ENCODE measurements at places on chromosomes 7 and 10.

DNA sequence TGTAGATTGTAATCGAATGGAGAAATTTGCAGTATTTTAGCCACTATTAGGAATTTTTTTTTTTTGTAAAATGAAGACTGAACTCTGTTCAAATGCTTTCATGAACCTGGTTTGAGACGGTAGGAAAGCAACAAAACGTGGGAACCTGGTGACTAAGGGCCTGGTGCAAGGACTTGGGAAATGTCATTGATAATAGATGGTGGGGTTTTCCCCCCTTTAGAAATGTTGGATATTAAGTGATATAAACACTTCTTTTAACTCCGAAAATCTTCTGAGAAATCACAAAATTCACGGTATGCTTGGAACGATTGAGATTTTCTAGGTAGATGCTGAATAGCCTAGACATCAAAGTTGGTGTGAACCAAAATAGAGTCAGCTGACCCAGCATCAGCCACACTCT lies 6.4 kb downstream of the IFIT2 start:
- no peak for DNase-seq

GRCh38 chr10:1324903-1325302 lies 268.7 kb downstream of the WDR37 start:
- DNase-seq = no peak

- no peak for DNase-seq
These were observed 34.8 kb upstream of the LAMB1 start for GRCh38 chr7:108037741-108038140.

DNA sequence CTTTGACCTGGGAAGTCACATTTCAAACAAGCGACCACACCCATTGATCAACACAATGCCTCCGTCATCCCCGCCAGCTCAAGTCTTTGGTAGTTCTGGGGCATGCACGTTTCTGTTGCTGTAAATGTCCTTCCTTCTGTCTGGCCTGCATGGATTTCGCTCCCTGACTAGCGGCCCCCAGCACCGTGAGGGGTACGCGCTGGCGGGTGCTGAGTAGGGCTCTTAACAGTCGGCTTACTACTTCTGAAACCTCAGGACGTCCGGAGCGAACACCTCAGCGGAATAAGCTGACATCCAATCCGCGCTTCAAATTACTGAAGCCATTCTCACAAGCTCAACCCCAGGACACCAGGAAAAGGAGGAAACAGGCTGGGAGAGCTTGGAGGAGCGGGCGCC lies 505 bp downstream of the NUDCD3 start:
- no peak for DNase-seq

DNA sequence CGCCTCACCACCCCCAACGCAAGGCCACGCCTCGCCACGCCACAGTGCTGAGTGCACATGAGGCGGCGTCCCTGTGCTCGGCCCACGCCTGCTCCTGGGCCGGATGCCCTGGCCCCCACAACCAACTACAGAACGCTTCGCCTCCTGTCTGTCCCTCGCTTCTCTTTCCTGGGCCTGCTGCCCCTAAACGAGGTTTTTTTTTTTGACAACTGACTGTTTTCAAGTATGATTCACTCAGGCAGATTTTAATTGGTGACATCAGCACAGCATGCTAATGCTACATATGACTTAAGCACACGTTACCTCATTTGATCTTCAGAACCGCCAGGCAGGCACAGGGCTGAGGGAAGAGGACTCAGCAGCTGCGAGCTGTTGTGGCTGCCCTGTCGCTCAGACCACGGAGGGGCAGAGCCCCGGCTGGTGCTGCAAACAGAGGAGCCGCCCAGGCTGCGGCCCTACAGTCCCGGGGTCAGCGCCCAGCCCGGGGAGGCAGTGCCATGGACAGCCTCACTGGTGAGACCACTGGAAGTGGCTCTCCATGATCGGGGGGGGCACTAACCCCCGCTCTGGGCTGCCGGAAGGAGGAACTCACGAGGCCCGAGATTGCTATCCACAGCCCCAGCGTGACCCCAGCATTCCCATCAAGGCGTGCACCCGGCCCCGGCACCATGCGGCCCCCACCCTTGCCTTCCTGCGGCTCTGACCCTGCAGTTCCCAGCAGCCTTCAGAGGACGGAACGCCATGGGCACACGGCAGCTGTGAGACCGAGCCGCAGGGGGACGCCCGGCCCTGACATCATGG lies 212.8 kb downstream of the MAD1L1 start:
- DNase-seq = peak; percentile 94

- DNase-seq = no peak
These were observed 47.0 kb downstream of the GDI2 start for GRCh38 chr10:5766189-5766588.

- DNase-seq = no peak
These were observed 32.6 kb downstream of the TBATA start for GRCh38 chr10:70752571-70752970.

GRCh38 chr7:33873518-33873917 lies 31.8 kb upstream of the BMPER start:
- no peak for DNase-seq

DNA sequence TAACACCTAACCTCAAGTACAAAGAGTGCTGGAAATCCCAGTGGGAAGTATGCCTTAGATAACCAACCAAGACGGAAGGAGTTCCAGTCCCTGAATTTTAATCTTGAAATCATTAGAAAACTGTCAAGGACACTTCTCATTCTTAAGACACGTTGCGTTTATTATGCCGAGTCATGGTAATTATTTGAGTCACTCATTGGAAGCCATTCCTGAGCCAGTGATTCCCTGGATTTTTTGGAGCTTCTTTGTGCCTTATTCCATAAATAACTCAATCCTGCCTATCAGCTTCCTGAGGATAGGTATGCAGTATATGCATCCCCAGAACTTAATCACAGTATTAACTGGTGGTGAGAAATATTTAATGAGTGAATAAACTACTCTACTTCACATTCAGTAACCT lies 77.4 kb downstream of the PPP1R17 start:
- no peak for DNase-seq

DNA sequence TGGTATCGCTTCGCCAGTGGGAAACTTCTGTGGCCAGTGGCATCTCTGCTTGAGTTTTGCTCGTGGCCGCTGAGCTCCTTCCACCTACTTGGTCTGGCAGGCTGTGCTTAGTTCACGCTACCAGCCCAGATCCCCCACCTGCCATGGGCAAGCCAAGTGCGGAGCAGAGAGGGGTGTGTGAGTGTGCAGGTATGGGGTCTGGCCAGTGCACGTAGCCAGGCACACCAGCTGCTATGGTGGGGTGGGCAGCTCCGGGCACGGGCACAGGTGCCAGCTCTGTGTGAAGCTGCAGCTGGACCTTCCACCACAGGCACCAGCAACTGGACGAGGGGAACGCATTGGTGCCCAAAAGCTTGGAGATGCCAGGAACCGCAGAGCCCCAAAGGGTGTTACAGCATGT lies 56.5 kb downstream of the ZNF777 start:
- no peak for DNase-seq

DNA sequence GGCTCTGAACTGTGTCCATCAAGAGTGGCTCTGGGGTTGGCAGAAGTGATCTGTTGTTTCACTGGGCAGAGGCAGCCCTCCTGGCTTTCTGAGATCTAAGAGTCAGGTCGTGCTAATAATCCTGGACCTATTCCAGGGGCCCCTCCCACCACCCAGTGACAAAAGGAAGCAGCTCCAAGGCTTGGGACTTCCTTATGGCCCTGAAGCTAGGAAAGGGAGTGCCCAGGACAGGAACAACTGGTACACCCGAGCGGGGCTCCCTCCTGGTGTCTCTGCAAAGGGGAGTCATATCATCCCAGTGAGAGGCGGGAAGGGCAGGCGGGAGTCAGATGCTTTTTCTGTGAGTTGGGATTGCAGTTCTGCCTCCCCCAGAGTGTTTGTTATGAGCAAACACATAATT lies 32.3 kb downstream of the RPS24 start:
- DNase-seq = no peak

DNA sequence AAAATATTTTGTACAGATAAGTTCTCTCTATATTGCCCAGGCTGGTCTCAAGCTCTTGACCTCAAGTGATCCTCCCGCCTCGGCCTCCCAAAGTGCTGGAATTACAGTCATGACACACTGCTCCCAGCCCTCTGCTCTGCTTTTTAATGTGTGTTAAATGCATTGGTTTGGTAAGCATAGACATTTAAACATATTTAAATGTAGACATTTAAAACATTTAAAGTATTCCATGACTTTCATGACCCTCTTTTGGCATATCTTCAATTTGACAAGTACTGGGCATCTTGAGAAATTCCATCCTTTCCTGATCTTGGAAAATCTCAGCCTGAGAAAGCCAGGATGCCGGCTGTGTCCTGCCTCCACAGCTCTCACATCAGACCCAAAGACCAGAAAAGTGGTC lies 5.2 kb upstream of the SAR1A start:
- no peak for DNase-seq

- DNase-seq = no peak
These were observed 55.6 kb downstream of the DNAJB6 start for GRCh38 chr7:157392256-157393037.

DNA sequence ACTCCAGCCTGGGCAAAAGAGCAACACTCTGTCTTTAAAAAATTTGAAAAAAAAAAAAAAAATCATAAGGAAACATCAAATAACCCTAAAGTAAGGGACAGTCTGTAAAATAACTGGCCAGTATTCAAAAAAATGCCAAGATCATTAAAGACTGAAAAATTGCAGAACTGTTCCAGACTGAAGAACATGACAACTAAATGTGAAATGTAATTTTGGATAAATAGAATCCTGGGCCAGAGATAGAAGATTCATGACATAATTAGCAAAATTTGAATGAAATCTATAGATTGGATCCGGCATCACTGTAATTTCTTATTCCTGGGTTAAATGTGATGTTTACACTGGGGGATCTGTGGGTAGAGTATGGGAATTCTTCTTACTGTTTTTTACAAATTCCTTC lies 3.0 kb downstream of the PSPH start:
- DNase-seq = no peak

DNA sequence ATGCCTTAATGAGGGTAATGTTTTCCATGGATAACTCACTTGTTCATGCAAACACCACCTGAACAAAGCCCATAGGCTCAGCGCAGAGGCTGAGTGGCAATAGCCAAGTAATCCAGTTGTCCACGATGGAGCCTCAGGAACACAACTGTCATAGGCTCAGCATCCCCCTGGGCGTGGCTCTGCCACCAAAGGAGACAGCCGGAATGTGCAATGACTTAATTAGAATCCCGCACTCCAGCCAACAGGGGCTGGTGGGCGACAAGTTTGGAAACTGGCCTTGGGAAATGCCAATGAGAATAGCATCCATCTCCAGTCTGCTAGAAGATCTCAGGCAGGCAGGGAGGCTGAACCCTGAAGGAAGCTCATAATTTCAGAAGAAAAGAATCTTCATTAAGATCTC lies 411.7 kb upstream of the NRP1 start:
- DNase-seq = no peak

DNA sequence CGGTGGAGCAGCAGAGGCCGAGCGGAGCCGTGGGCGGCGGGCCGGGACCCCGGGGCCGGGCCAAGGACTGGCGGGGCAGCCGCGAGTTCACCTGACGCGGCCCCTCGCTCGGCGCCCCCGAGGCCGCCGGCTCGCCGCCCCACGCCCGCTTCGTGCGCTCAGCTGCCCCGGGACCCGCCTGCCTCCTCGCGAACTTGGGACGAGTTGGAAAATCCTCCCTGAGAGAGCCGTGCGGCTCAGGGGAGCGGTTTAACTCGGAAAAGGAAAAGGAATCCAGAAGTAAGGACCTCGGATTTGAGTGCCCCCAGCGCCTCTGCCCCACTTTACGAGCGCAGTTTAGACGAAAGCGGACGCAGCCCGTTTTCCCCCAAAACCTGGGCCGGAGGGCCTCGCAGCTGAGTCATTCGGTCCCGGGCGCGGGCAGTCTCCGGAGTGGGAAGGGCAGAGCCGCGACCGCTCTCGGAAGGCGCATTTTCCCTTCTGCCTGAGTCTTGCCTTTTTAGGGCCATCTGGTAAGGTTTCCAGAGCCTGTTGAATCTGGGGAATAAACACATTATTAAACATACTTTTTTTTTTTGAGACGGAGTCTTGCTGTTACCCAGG lies 744 bp downstream of the CREM start:
- DNase-seq = peak; percentile 55

DNA sequence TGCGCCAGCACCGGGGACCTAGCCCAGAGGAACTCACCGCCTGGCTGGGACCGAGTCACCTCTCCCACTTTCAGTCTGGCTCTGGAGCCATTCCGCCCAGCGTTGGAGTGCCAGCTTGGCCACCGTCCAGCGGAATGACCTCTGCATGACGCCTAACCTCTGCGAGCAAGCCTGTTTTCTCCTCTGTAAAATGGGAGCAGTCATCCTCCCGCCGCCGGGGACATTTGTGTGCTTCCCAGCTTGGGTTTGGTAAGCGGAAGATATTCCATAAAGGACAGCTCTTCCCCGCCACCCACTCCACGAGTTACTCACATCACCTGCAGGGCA lies 1.3 kb upstream of the ZCCHC24 start:
- no peak for DNase-seq

DNA sequence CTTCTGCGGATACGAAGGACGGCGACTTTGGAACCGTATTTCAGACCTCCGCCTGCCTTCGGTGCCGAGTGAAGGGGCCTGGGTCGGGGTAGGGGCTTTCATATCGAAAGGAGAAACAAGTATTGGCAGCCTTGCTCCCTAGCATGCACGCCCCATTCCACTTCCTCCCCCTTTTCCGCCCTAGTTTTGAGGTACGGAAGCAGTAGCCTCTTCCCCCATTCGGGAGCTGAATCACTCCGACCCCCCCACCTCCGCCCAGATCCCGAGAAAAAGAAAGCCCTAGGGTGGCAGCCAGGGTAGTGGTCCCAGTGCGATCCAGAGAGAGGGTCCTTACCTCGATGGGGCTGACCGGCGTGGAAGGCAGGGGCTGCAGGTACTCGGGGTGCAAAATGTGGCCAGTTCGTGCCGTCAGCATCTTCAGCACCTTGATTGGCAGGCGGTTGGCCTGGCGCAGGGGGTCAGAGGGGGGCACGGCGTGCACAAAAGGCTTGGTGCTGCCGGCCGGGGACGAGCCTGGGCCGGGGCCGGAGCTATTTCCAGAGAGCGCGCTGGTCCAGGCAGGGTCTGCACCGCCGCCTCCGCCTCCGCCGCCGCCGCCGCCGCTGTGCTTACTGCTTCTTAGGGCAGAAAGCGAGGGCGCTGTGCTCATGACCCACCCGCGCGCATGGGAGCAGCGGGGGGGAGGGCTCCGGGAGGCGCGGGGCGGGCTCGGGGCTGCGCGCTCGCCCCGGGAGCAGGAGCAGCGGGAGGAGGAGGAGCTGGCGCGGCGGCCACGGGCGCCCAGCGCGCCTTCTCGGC lies 594 bp downstream of the ZNF503 start:
- DNase-seq = peak; percentile 43

GRCh38 chr10:32851301-32851700 lies 106.7 kb downstream of the ITGB1 start:
- no peak for DNase-seq

GRCh38 chr10:52313256-52313932 lies 687 bp upstream of the DKK1 start:
- DNase-seq = no peak

GRCh38 chr10:102065561-102066398 lies 631 bp downstream of the HPS6 start:
- DNase-seq = peak; percentile 17

- no peak for DNase-seq
These were observed 81.9 kb upstream of the CAPZA2 start for GRCh38 chr7:116780521-116780920.

- DNase-seq = no peak
These were observed 50.7 kb upstream of the RPA3 start for GRCh38 chr7:7768977-7769709.

All from HFFc6 (cell line).